ENCODE measurements at places on chromosomes 2 and 18.

DNA sequence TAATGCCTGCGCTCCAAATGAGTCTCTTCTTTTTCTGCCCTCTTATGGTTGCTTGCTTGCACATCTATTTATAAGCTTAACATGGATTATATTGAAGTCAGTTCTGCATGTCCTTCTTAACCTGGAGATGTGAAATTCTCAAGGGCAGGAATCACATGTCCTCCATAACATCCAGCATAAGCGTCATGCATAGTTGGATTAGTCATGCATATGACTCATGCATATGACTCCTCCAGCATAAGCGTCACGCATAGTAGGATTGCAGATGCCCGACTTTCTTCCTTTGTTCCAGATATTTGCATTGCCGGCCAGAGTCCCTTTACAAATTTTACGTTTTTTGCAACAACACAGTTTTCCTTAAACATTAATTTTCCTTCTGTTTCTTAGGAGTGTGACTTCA, 308.6 kb downstream of the TGIF1 start:
- DNase-seq, result no peak

DNA sequence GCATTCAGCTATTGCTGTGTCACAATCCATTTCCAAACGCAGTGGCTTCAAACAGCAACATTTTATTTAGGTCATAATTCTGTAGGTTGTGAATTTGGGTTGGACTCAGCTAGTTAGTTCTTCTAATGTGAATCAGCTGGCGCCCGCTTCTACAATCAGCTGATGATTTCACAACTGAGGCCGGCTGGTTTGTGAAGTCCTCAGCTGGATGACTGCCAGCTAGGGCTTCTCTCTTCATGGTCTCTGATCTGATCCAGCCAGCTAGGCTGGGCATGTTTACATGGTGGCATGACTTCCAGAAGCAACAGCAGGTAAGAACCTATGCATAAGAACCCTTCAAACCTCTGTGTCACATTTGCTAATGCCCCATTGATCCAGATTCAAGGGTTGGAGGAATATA, 172.0 kb downstream of the SLC4A10 start:
- no peak for DNase-seq

- no peak for DNase-seq
These were observed 247.7 kb downstream of the ICOS start for GRCh38 chr2:204184226-204184625.

DNA sequence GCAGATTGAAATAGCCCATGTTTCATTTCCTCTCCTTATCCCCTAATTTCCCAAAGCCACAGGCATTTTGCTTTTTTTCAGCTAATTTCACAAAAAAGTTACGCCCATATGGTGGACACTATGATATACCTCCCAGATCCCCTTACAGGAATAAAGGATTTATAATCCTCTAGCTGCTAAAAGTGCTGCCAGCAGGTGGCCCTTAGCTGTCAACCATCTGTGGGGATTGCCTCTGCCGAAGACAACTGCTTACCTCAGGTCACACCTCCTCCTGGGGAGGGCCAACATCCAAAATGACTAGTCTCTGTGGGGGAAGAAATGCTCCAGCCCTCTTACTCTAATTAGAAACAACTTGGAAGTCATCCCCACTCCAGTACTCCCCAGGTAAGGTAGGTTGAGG, 61.0 kb upstream of the EPB41L3 start:
- DNase-seq, result no peak

GRCh38 chr2:180578441-180578840, 402.0 kb upstream of the UBE2E3 start:
- no peak for DNase-seq

- DNase-seq, result no peak
These were observed 63.6 kb upstream of the PGAP1 start for GRCh38 chr2:196990092-196990491.

- DNase-seq, result no peak
These were observed 9.6 kb upstream of the AQP4 start for GRCh38 chr18:26875040-26875654.

DNA sequence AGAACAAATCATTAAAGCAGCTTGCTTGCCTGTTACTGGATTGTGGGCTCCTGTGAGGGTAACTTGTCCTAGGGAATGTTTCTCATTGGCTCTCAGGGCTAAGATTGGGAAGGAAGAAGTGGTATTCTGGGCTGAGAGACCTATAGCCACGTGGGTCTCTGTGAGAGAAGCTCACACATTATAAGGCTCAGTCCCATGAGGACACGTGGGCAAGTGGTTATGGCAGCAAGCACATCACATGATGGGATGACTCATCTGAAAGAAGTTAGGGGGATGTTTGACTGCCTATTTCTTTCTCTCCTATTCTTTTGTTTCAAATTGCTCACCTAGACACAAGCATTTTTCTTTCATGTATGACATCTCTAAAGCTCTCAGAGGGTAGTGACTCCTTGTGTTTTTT, 418.0 kb upstream of the ST6GAL2 start:
- no peak for DNase-seq

DNA sequence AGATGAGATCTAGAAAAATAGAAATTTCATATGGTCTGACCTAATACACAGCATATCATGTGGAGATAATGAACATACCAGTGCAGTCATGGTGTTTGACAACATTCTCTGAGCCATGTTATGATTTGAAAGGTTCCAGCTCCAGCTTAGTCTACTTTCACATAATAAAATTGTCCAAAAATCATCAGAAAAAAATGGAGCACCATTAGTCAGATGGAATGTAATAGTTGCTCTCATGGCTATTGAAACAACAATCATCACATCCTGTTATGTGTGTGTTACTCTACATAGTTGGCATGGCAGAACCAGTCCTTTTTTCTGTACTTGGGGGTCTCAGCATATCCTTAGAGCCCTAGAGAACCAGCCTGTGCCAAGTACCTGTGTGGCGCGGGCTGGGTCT, 678.9 kb upstream of the FANCL start:
- DNase-seq, result no peak

DNA sequence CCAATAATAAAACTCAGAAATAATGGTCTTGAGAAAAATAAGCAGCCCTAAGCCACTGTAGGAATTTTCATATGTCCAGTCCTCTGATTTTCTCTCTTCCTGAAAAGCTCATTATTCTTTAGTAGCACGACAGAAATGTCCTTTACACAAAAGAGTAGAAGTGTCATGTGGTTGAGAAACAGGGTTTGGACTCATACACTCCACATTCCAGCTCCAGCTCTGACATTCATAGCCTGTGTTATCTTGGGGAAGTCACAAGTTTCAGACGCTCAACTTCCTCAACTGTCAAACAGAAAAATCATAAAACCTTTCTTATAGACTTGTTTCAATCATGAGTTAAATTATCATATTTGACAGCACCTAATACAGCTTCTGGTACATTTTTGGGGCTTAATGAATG, 511.5 kb downstream of the TNS1 start:
- no peak for DNase-seq

DNA sequence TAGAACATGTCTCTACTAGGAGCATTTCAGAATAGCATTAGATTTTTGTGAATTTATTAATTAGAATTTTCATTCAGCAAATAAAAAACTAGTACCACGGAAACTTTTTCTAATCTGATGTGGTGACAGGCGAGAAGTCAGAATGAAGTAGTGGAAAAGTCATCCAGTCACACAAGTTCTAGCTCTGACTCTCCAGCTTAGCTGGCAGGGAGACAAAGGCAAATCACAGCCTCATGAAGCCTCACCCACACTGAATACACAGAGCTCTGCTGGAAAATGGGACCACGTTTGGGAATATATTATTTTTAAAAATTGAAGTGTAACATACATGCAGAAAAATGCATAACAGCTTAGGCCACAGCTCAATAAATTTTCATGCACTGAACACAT, 86.1 kb downstream of the L3MBTL4 start:
- no peak for DNase-seq

GRCh38 chr2:29916571-29916970, 4.8 kb downstream of the ALK start:
- DNase-seq, result no peak

DNA sequence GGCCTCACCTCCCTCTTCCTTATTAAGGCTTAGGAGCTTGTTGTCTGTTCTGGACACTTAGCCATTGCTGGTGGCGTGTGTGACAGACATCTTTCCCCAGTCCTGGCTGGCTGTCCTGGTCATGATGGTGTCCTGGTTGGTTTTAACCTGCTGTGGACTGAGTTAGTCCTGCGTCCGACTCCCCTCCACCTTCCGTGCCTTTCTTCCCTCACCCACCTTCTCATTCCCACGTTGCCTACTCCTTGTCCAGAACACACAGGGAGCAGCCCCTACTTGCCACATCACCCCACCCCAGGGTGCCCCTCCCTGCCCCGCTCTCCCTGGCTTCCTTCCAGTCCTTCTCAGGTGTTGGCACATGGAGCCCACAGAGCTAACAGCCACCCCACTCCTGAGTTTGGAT, 9.5 kb downstream of the ANO7 start:
- DNase-seq, result no peak

- DNase-seq, result no peak
These were observed 37.3 kb downstream of the CYP1B1 start for GRCh38 chr2:38038682-38039081.

Data from activated T-cell treated with anti-CD3 and anti-CD28 coated beads for 48 hours (primary cell).